ENCODE measurements at places on chromosomes 16 and 17.

GRCh38 chr17:41813699-41814124 lies 908 bp downstream of the FKBP10 start:
- no peak for DNase-seq

DNA sequence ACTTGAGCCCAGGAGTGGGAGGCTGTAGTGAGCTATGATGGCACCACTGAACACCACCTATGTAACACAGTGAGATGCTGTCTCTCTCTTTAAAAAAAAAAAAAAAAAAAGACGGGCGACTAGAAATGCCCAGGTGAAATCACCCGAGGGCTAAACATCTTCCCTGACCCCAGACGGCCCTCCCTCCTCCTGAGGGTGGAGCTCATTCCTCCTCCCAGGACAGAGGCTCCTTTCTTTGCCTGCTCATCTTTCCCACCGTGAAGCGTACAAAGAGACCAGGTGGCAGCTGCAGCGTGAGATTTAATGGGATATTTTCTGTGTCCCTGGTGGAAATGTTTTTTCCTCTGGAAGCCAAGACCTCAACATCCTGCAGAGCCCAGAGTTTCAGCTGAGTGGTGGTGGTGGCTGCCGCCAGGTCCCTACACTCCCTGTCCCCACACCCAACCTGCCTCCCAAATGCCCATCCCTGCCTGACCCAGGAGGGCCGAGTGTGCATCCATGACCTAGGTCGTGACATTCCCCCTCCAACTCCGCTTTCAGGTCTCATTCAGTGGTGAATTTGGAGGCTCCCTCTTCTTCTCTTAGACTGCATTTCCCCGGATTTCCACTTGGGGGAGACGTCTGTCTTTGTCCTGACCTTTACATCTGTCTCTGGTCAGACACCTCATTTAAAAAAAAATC lies 14.4 kb upstream of the GPRC5B start:
- DNase-seq = peak; percentile 38

GRCh38 chr16:46996952-46997458 lies 23.5 kb upstream of the DNAJA2 start:
- no peak for DNase-seq

DNA sequence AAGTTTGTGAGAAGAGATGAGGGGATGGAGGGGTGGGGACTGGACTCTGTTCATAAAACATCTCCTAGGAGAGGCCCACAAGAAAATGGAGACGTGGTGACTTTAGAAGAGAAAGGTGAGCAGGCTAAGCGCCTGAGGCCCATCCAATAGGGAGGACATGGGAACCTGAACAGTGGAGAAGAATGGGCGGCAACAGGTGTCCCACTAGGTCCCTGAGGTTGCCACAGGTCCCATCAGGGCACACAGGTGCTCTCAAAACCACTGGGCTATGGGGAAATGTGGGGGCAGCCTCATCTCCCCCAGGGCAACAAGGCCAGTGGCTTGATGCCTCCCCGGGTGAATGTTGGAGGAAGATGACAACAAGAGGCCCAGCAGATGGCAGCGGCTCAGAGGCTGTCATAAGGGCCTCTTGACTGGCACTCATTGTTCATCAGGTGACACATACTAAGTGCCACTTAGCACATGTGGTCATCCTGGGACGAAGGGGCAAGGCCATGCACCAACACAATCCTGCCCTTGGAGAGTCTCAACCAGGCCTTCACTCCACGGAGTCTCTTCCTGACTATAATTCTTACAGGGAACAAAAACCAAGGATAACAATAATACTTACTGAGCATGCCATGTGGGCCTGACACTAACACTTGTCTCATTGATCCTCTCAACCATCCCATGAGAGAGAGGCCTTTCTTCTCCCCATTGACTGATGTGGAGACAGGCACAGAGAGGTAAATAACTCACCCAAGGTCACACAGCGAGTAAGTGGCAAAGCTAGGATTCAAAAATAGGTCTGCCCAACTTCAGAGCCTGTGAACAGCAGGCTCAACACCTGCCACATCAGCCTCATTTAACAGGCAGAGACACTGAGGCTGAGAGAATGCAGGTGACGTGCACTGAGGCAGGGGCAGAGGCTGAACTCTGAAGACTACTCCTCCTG lies 38.0 kb downstream of the CUEDC1 start:
- no peak for DNase-seq

DNA sequence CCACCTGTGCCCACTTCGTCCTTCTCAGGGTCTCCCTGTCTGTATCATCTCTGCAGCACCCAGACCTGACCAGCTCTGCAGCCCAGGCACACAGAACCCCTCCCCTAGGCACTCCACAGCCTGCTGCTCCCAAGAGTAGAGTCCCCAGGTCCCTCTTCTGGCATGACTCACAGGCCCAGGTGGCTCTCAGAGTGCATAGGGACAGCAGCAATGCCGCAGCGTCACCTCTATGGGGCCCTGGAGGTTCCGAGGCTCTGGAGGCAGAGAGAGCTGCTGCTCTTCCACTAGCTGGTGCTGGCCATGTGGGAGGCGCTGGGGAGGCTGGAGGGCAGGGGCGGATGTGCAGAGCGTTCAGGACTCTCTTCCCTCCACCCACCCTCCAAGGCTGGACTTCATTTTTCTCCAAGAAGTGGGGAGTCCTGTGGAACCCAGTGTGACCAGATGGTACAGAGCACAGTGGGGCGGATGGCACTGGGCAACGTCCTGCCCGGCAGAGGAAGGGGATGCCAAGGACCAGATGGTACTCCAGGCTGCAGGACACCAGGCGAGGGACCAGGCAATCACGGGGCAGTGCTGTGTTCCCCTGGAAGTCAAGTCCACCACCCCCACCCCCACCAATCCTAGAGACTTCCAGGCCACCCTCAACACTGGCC lies 151.7 kb downstream of the RBFOX3 start:
- DNase-seq = no peak

GRCh38 chr16:48405153-48405552 lies 19.9 kb upstream of the SIAH1 start:
- DNase-seq = no peak

DNA sequence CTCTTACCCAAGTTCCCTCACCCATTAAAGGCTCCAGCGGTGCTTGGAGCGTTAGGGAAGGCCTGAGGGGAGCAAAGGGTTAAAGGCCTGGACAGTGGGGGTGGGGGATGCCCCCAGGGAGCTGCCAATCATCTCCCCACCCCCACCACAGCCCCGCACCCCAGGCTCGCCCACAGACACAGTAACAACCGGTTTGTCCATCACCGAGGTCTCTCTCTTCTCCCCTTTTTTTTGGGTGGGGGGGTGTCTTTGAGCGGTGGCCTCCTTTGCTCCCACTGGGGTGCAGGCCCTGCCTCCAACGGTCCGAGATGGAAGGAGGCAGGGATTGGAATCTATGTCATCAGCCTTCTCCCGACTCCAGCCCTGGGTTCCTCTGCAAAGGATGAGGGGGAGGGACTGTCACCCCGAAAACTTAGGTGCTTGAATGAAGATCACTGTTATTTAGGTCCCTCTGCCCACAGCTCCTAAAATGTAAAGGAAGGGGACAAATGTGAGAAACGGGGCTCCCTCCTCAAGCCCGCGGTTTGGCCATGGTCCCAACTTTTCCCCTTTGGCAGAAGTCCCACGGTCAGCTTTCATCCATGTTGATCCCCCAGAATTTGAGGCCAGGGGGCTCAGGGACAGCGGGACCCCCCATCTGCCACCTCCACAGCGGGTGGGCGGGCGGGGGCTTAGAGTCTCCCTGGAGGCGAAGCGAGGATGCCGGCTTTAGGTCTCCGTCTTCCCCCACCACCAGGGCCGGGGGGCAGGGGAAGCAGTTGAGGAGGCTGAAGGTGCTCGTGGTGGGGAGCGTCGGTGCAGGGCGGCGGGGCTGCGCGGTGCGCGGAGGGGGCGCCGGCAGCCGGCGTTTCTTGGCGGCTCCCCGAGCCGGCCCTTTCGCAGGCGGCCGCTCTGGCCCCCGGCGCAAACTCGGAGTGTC lies 1.7 kb downstream of the EPOP start:
- no peak for DNase-seq

- DNase-seq = peak; percentile 96
These were observed at the start of gene CEP95 for GRCh38 chr17:64506576-64507412. Gene CEP95 (plus strand): TSS chr17:64506977. CDS start chr17:64507098, 121 bp downstream.

DNA sequence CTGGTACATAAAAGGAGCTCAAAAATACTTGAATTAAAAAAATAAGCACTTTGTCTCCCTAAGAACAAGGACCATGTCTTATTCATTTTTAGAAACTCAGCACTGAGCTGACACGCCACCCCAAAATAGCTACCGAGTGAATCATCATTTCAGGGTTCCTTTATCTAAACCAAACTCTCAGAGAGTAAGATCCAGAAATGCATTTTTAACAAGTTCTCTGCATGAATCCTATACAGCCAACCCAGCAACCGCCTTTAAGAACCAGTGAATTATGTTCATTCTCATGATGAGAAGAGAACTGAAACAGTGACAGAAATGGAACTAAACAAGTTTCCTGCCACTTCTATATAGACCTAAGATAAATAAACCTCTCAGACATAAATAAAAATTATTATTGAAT lies 8.7 kb downstream of the C16orf87 start:
- DNase-seq = peak; percentile 20

DNA sequence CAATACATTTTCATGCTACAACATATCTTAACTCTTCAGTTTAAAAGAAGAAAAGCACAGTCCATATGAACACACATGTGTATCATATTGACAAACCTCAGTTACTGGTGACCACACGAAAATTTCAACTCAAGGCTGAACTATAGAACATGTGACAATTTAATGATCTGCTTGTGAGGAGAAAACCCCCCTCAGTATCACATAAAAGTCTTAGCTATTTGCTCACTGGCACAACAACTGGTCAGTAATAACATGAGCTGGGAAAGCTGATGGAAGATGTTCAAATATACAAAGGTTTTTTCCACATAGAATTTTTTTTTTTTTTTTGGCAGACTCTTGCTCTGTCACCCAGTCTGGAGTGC lies 19.5 kb downstream of the ZNF652 start:
- no peak for DNase-seq

DNA sequence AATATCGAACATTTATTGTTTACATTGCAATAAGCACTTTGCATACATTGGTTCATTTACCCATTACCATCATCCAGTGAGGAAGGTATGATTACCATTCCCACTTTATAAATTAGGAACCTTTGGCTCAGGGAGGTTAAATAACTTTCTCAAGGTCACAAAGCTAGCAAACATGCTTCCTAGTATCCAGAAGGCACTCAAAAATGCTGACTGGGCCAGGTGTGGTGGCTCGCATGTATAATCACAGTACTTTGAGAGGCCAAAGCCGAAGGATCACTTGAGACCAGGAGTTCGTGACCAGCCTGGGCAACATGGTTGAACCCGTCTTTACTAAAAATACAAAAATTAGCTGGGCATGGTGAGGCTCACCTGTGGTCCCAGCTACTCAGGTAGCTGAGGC lies 259.6 kb downstream of the TMEM114 start:
- DNase-seq = no peak

DNA sequence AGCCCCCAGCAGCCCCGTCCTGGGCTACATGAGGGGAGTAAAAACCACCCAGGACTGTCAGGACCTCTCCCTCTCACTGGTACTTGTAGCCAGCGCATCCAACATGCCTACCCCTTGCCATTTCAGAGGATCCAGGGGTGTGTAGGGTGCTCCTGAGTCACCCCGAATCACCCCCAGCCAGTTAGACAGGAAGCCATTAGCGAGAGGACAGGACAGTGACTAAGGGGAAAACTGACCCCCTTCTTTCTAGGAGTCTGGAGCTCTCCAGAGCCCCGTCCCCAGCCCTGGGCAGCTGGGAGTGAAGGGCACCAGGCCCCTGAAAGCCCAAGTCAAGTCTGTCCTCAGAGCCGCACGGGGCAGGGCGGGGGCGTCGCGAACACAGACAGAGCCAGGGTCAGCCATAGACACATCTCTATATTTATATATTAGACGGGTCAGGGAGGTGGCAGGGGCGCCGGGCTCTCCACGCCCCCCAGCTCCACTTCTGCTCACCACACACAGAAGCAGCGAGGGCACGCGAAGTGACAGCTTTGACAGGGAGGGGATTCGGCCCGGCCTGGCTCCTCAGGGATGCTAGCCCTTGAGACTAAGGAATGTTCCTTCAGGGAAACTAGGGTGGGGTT lies 485 bp upstream of the GDPD3 start:
- no peak for DNase-seq

DNA sequence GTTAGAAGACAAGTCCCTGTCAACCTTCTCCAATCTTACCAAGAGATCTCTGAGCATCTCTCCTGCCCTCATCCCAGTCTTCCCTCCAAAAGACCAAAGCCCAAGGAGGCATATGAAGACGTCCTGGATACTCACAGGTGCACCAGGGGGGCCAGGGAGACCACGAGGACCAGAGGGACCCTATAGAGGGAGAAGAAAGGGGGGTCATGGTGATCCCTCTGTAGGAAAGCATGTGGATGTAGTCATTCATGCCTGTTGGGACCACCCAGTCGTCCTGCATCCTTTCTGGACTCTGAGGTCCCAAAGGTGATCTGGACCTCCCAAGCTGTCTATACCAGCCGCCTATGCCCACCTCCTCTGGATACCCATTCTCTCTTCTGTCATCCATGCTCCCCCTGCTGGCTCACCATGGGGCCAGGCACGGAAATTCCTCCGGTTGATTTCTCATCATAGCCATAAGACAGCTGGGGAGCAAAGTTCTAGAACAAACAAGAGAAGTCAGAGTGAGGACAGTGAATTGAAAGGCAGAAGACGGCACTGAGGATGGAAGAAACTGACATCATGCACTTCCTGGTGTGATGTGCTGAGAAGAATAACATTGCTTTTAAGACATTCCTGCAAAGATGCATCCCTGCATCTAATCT lies 3.3 kb downstream of the COL1A1 start:
- no peak for DNase-seq

- DNase-seq = no peak
These were observed 196.8 kb downstream of the CNTNAP4 start for GRCh38 chr16:76474048-76474447.

DNA sequence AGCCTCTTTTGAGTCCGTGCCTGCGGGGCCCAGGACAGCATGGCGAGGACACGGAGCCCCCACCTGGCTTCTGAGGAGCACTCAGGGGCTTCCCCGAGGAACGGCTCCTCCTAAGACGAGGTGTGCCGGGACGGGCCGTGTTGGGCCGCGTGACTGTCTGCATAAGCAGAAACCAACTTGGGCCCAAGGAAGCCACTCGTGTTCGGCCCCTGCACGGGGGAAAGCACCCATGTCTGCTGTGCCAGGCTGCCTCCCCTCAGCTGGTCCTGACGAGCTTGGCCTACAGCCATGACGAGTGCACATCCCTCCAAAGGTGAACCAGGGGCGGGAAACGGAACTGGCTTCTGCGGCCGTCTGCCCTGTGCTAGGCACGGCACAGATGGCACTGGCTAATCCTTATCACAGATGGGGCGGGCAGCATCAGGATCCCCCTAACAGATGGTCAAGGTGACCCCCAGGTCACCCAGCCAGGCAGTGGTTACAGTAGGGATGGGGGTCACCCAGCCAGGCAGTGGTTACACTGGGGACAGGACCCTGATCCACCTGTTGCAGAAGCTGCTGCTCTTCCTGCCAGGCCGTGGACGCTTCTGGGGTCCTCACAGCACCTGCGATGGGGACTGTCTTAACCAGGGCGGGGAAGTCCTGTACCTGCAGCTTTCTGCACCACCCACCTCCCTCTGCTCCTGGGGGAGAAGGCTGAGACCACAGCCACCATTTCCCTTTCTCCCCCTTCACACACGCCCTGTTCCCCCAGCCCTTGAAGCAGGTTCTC lies 25.6 kb downstream of the MRM3 start:
- DNase-seq = no peak
